ENCODE measurements at places on chromosomes 16 and 17. TPM values are rescaled to one million over a fixed set of nuclear protein-coding genes. Genes with fewer than 3 reads are reported as not detected.
A peak's percentile ranks its signal among the peaks of the same experiment; 100 is the strongest.

ARL5C gene
- not detected for total RNA-seq

GNGT2 gene
- not detected for total RNA-seq

DNA sequence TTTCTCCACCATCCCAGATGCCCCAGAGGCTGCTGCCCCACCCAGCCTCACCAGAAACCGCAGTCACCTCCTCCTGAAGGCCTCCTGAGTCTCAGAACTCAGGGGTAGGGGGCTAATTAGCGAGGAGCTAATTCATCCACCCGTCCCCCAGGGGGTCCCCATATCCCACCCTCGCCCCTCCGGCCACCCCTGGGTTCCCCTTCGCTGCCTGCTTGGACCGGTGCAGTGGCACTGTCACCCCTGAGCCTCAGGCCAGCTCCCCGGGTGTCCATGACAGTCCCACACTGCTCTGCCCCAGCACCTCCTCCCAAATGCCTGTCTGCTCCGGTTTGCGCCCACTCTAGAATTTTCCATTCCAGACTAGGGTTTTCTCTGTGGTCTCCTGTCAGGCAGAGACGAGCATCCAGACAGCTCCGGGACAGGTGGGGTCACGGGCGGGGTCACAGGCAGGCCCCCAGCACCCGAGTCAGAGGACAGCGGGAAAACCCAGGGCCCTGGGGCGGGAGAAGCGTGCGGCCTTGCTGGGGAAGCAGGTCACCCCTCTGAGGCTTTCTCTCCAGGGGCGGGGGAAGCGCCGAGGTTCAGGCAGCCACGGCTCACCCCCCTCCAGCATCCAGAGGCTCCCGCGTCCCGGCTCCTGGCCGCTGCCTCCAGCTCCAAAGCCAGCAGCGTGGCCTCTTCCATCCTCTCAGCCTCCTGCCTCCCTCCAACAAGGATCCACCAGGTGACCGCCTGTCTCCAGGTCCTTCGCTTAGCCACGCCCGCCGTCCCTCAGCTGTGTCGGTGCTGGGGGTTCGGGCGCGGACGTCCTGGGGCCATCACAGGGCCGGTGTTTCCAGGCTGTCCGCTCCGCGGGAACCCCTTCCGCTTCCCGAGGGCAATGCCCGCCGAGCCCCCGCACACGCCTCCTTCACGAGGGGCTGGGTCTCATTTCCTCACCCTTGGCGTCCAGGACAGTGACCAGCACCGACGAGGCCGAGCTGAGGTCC lies 3.1 kb upstream of the PERCC1 start:
- no peak overlapping the region for H3K4me3 ChIP-seq
- H3K4me1 ChIP-seq = no peaks in the 10 kb centered on the region
- H3K36me3 ChIP-seq = no peaks in the 10 kb centered on the region
- no peak overlapping the region for H3K27ac ChIP-seq
- no peaks in the 10 kb centered on the region for H3K27me3 ChIP-seq

- no peaks in the 10 kb centered on the region for H3K36me3 ChIP-seq
- no peaks in the 10 kb centered on the region for H3K27me3 ChIP-seq
- no peak overlapping the region for H3K4me3 ChIP-seq
- H3K27ac ChIP-seq = no peak overlapping the region
These were observed 173.2 kb downstream of the CYLD start for GRCh38 chr16:50915120-50915519.

CA10 gene
- not detected for total RNA-seq

LPO gene
- not detected for total RNA-seq

DNA sequence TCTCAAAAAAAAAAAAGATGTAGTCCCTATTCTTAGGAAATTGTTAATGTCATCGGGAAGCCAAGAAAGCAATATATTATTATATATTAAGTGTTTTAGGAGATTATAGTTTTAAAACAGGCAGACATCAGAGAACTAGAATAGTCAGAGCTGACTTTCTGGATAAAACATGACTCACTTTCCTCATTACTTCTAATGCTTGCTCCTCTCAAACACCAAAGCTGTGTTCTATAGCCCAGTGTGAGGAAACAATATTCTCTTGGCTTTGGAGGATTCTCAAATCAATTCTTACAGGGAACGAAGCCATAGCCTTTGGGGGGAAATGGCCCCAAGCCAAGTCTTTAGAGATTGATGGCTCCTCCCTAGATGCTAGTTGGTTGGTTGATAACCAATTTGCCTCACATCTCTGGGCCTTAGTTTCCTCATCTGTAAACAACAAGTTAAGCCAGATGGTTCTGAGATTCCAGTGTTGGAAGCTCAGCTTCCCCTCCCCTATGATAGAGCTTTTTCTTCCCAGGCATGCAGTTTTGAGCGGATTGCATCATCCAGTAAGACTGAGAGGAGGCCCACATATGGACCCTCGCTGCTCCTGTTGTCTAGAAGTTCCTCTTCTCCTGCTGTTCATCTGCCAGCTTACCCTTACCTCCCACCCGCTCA lies 12.4 kb downstream of the NMT1 start:
- no peak for DNase-seq
- H3K27me3 ChIP-seq = no peaks in the 10 kb centered on the region
- no peaks in the 10 kb centered on the region for H3K4me1 ChIP-seq
- H3K27ac ChIP-seq = no peak overlapping the region
- H3K4me3 ChIP-seq = no peak overlapping the region
- no peaks in the 10 kb centered on the region for H3K36me3 ChIP-seq

GRCh38 chr17:38613525-38613980 lies 7.8 kb upstream of the SRCIN1 start:
- no peaks in the 10 kb centered on the region for H3K27me3 ChIP-seq
- no peaks in the 10 kb centered on the region for H3K4me1 ChIP-seq
- no peak overlapping the region for H3K4me3 ChIP-seq
- H3K36me3 ChIP-seq = no peaks in the 10 kb centered on the region
- no peak overlapping the region for H3K27ac ChIP-seq

DNA sequence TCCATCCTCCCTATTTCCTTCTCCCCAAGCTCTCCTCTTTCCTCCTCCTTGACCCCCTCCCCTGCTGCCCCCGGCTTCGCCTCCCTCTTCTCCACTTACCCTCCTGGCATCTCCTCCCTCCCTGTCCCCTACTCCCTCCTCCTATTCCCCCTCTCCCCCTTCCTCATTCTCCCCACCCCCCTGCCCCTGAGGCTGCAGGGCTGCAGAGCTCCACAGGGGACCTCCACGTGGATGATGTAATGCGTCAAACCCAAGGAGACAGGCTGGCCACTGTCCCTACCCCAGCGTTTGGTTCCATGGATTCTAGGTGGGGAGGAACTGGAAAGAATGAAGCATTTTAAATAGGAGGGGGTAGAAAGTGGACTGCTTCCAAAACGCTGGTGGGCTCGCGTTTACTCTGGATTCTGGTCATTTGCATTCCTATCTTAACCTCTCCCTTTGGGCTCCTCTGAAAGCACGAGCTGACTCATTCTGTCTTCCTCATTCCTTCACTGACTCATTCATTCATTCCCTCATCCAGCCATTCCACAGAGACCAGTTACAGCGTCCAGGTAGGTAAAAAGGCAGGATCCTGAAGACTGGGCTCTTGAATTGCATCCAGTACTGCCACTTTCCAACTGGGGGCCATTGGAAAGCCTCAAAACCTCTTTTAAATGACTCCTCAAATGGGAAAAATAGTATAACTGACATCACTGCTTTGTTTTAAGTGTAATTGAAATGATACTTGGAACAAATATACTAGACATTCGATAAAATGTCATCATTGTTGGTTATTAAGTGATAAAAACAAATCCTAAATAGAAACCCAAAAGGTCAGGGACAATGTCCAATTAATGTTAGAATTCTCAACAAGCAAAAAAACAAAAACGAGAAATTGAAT lies 943 bp upstream of the COTL1 start:
- H3K27me3 ChIP-seq = no peaks in the 10 kb centered on the region
- peaks cover 4% of the 10 kb centered on the region for H3K36me3 ChIP-seq
- peak overlapping the region; percentile 87 for H3K27ac ChIP-seq
- H3K4me1 ChIP-seq = peaks cover 31% of the 10 kb centered on the region
- peak overlapping the region; percentile 49 for H3K4me3 ChIP-seq

GRCh38 chr16:89155851-89156739 lies 15.5 kb upstream of the CDH15 start:
- no peak overlapping the region for H3K27ac ChIP-seq
- H3K4me3 ChIP-seq = no peak overlapping the region
- H3K27me3 ChIP-seq = no peaks in the 10 kb centered on the region

- peak overlapping the region; percentile 80 for H3K27ac ChIP-seq
- no peaks in the 10 kb centered on the region for H3K36me3 ChIP-seq
These were observed 19.4 kb downstream of the CEP295NL start for GRCh38 chr17:78883533-78884131.

GRCh38 chr17:54935471-54935870 lies 33.0 kb downstream of the COX11 start:
- H3K4me1 ChIP-seq = no peaks in the 10 kb centered on the region
- no peak for DNase-seq
- H3K4me3 ChIP-seq = no peak overlapping the region

WNK4 gene
- 3.5 TPM for total RNA-seq

DNA sequence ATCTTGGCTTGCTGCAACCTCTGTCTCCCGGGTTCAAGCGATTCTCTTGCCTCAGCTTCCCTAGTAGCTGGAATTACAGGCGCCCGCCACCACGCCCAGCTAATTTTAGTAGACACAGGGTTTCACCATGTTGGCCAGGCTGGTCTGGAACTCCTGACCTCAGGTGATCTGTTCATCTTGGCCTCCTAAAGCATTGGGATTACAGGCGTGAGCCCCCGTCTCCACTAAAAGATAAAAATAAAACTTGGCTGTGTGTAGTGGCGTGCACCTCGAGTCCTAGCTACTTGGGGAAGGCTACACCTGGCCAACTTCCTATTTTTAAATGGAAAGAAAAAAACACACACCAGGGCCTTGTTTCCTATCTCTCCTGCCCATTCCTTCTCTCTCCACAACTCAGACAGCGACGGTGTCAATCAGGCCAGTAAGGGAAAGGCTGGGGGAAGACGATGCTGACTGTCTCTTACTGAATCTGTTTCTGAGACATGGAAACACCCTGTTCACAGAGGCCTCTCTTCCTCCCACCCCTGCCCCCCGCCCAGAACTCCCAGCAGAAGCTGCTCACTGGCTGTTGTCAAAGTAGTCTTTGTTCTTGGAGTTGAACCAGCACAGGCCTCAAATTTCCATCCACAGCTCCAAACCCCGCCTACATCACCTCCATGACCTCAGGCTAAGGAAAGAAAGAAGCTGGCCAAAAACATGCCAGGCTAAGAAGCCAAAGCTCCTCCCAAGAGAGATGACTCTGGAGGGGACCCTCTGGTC lies 96.6 kb downstream of the NXN start:
- peak overlapping the region; percentile 25 for H3K27ac ChIP-seq
- peaks cover 61% of the 10 kb centered on the region for H3K4me1 ChIP-seq
- no peaks in the 10 kb centered on the region for H3K27me3 ChIP-seq
- H3K4me3 ChIP-seq = no peak overlapping the region
- no peak for DNase-seq

DNA sequence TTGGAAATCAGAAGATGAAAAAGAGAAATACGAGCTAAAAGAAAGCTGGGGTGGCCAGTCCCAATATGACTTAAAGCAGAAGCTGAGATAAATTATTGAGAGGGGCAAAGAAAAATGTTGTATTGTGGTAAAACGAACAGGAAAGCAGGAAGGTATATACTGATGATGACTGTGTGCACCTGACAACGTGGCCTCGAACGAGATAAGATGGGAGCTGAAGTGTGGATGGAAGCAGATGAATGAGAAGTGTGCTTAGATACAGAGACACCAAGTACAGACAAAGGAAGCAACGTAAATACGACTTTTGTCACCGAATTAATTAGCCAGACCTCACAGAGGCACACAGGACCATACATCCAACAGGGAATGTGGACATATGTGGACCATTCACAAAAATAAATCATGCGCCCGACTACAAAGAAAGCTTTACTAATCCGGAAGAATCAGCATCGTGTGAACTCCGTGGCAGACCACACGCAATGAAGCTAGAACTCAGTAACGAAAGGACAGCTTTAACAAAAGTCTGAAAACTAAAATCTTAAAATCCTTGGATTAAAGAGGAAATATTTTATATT lies 218.7 kb downstream of the RPTOR start:
- no peak for DNase-seq
- H3K4me1 ChIP-seq = peaks cover 15% of the 10 kb centered on the region
- H3K36me3 ChIP-seq = no peaks in the 10 kb centered on the region
- H3K27ac ChIP-seq = no peak overlapping the region

CDH15 gene
- total RNA-seq = 0.51 TPM

HSPB9 gene
- total RNA-seq = not detected

All from Panc1 (cell line).